ENCODE measurements at places on chromosomes 1 and 21.
A peak's percentile ranks its signal among the peaks of the same experiment; 100 is the strongest.

DNA sequence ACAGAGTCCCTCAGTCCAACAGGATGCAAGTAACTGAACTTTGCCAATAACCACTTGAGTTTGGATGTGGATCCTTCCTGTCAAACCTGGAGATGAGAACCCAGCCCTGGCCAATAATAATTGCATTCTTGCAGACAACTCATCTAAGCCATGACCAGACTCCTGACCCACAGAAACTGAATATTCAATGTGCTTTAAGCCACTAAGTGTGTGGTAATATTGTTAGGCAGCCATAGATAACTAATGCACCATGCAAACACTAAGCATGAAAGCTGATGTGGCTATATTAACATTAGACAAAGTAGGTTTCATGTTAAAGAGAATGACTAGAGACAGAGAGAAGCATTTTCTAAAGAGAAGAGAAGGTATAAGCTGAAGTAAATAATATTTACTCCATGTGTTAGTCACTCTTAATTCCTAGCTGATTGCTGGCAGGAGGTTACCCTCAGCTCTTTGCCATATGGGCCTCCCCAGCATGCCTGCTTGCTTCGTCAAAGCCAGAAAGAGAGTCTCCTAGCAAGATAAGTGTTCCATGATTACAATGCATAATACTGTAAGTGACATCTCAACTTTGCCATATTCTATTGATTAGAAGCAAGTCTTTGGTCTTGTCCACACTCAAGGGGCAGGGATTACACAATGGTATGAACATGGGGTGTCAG is 276.4 kb upstream of the PLXNA2 start:
- DNase-seq = no peak

DNA sequence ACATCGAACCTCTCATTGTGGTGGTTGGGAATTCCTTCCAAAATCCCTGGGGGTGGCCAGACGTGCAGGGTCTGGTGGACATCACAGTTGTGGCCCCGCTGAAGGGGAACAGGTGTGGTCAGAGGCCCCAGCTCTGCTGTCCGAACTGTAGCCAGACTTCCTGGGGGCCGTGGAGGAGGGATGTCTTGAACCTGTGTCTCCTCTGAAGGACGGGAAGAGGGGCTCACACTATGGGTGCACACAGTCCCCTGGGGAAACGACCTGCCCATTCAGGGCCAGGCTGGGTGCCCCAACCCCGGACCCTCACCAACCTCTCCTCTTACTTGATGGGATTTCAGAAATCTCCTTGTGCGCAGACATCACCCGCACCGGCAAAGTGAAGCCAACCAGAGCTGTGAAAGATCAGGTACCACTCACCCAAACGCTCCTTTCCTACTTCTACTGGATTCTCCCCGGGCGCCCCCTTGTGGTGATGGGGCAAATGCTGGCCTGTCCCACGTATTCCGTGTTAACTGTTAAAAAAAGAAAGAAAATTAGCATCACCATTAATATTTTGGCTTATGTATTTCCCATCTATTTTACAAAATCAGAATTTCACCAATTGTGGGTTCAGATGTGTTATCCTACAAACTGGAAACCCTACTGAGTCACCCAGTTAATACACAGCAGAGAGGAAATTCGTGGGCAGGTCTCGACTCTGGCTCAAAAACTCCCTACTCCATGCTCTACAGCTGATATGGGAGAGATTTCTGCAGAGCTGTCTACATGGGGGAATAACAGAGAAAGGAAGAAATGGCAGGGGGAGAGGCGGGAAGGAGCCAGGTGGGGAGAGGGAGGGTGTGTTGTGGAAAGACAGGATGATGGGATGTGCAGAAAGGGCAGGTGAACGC is 28.1 kb downstream of the PADI4 start:
- peak; percentile 8 for DNase-seq

GRCh38 chr1:3788756-3789420 is 7.4 kb downstream of the LRRC47 start:
- no peak for DNase-seq

GRCh38 chr1:181099152-181100014 is 10.9 kb downstream of the IER5 start:
- DNase-seq = no peak

- DNase-seq = no peak
Observed at GRCh38 chr1:68270951-68271350, 38.6 kb upstream of the WLS start.

GRCh38 chr1:113453771-113454083 is 63.4 kb downstream of the MAGI3 start:
- no peak for DNase-seq

DNA sequence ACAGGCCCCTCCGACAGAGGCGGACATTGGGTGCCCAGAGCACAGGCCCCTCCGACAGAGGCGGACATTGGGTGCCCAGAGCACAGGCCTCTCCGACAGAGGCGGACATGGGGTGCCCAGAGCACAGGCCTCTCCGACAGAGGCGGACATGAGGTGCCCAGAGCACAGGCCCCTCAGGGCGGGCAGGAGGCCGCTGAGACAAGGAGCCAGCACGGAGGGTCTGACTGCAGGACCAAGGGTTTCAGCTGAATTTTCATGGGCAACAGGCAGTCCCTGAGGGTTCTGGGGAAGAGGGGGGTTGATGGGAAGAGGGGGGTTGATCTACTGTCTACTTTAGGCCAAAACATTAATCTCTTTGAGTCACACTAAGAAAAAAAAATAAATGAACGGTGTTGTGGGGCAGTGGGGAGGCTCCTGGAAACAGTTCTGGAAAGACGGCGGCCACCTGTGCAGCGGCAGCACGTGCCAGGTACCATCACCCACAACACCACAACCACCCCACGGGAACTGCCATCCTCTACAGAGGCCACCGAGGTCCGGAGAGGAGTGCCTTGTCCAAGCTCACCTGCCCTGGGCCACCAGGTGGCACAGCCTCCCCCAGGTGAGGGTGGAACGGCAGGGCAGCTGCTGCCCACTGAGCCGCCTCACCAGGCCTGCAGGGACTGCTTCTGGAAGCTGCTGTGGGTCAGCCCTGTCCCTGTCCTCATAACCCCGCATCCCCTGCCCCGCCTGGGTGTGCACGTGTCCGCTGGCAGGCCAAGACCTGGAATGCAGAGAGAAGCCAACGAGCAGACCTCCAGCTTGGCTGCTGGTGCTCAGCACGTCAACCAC is 20.5 kb downstream of the PRDM15 start:
- DNase-seq = no peak

GRCh38 chr1:20057886-20058420 is 12.0 kb upstream of the PLA2G5 start:
- no peak for DNase-seq

GRCh38 chr1:88302843-88303486 is 381.1 kb upstream of the PKN2 start:
- DNase-seq = no peak

DNA sequence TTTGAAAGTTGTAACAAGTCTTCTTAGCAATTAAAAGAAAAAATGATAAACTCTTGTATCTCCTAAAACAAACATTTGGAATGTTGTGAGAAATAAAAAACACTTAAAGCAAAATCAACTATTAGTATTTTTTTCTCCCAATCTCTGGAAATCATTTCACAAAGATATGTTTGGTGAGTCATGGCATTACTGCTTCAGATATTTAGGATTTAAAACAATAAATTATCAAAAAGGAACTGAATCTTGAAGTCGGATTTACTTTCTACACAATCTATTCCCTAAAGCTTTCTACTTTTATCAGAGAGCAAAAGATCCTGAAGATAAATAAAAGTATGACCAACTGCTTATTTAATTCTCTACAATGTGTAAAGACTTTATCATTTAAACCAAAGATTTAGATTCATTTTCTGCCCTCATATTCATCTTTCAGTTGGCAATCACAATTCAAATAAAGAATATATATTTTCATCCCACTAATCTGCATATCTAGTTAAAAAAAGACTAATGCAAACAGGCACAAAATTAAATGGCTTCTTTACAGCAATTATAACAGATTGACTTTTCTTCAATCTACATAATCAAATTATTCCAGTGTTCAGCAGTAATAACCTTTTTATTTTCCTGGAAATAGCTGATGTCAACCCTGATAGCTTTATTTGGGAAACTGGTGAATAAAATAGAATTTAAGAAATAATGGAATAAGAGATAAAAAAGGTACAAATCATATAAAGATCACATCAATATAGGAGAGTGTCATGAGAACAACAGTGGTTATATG is 230.0 kb downstream of the COP1 start:
- DNase-seq = no peak
